Osteoblast (primary cell): ENCODE measurements at places on chromosomes 3 and 15.

- no peak for DNase-seq
These were observed 863.9 kb downstream of the EPHA3 start for GRCh38 chr3:89971329-89971728.

GRCh38 chr3:193837347-193837827, 244.4 kb downstream of the OPA1 start:
- no peak for DNase-seq

GRCh38 chr15:101549647-101550046, 60.1 kb upstream of the PCSK6 start:
- DNase-seq, result no peak

DNA sequence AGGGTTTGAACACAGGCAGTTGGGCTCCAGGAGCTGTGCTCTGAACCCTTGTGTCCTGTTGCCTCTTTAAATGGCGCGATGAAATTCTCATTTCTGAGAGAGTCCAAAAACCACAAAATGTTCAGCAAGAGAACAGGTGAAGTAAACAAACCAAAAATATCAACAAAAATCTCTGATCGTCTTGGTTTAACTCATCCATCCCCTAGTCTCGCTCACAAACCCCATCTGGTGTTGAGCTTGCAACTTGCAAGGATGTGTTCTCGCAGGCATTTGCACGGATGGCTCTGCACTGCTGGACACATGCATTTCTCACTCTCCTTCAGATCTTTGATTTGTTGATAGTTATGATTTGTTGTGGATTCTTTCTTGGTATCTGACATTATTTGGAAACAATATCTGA, 31.1 kb downstream of the FAH start:
- DNase-seq, result no peak

DNA sequence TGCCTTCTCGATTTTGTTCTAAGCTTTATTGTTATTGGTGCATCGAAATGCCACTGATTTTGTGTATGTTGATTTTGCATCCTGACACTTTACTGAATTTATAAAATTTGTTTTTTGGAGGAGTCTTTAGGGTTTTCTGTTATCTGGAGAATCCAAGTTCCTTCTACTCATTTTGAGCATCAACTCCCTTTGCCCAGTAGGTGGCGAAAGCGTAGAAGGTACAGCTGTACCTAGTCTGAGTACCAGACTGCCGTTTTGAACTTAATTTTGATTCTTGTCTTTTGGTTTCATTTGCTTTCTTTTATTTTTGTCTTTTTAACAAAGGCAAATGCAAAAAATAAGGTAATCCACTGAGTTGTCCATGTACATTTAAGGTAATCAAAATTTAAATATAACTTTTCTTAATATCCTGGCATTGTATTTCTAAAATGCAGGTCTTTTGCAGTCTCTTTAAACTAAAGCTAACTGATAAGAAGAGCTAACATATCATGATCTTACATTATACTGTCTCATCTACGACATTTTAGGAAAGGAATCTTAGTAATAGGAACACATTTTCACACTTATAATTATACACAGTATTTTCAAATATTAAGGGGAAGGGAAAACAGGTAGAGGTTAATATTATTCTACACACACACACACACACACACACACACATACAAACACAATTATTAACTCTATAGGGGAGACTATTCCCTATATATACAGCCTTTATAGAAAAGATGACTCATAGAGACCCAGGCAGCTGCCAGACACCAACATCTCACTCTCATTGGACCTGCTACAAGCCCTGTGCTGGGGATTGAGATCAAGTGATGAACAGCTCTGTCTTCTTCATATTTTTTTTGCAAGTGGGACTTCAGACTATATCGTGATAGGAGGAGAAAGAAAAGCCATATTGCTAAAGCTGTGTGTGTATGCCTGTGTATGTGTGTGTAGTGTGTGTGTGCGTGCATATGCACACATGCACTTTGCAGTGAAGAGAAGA, 71.8 kb downstream of the SYNPR start:
- DNase-seq, result peak; percentile 58

DNA sequence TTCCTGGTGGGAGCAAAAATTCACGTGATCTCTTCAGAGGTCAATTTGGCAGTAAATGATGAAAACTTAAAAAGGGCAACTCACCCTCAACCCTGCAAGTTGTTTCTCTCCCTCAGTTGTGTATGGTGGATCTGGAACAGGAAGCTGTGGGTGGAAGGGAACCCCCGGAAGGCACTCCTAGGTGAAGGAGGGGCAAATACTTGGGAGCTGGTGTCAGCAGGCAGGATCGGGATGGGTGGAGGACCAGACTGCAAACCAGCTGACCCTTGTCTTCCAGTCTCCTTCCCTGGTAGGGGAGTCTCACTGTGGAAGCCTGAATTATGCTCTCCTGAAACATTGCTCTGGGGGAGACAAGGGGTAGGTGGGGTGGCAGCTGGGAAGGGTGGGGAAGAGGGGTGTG, 33.5 kb downstream of the PRR23E start:
- DNase-seq, result no peak

GRCh38 chr3:52436500-52437149, 8.3 kb downstream of the SEMA3G start:
- DNase-seq, result peak; percentile 91

DNA sequence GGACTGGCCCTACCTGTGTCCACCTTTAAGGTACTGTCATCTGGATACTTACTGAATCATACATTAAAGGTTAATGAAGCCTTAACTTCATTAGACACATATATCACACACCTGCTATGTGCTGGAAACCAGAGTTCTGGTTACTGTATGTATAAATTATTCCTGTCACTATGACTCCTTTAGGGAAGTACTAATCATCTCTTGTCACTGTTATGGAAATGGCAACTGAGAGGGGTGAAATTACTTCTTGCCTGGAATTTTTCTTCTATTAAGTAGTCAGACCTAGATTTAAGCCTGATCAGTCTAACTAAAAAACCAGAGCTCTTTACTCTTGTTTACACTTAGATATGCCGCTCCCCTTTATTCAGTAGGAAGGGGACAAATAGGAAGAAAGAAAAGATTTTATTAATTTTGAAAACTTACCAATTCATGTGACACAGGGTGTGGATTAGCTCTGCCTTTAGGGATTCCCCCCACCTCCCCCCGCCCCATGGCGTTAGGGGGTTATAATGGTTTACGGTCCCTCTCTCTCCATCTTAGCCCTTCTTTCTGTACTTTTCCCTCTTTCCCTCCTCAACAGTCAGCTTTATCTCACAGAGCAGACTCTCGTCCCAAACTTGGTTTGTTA, 152.5 kb downstream of the KLHL25 start:
- no peak for DNase-seq

GRCh38 chr15:90617171-90617570, 87.4 kb downstream of the CRTC3 start:
- no peak for DNase-seq

DNA sequence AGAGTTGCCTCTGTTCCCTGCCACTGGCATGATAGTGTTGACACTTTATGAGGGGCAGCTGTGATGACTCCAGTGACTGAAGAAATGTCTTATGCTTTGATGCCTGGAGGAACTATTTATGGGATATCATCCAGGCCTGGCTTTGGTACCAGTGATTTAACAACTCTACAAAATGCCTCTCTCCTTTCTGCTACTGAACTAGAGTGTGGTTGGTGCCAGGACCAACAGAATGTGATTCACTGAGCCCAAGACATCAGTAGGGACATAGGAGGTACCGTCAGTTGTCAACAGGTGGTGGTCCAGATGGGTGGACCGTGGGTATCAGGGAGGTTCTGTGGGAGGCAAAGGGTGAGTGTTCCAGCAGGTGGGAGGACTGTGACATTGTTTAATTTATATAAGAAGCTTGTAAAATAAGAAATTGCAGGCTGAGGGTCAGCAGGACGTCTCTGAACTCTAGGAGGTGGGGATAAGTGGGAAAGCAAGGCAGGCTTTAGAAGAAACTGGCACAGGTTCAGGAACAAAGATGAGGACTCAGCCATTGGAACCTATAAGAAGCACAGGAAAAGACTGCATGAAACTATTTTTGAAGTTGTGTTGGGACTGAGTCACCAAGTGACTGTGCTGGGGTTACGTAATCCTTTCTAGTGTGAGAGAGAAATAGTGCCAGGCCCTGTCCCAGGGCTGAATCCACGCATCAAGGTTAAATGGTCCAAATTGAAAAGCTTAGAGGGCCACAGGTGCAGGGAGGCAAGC, 28.5 kb upstream of the SLC7A14 start:
- DNase-seq, result peak; percentile 82

- peak; percentile 43 for DNase-seq
These were observed 177.8 kb downstream of the SERPINI1 start for GRCh38 chr3:167913219-167913835.

- no peak for DNase-seq
These were observed 1045.7 kb upstream of the CFAP20DC start for GRCh38 chr3:60095516-60095915.

GRCh38 chr3:114929971-114930732, 216.9 kb downstream of the ZBTB20 start:
- DNase-seq, result peak; percentile 52

GRCh38 chr3:37171144-37171543, 3.2 kb downstream of the LRRFIP2 start:
- no peak for DNase-seq

DNA sequence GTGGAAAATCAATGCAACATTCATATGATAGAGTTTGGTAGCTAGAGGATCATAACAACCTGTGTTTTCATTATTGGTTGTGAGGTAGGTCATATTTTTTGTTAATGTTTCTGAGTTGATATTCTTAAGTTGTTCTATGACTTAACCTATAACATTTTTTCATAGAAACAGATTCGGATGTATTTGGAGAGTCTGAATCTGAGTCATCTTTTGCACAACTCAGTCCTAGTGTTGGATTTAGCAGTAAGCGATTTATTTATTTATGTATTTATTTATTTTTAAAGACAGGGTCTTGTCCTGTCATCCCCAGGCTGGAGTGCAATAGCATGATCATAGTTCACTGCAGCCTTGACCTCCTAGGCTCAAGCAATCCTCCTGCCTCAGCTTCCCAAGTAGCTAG, 292.8 kb upstream of the ZNF717 start:
- DNase-seq, result no peak

GRCh38 chr3:115616461-115616860, 6.8 kb upstream of the GAP43 start:
- DNase-seq, result no peak

GRCh38 chr3:4162096-4162495, 141.1 kb upstream of the SETMAR start:
- DNase-seq, result no peak

DNA sequence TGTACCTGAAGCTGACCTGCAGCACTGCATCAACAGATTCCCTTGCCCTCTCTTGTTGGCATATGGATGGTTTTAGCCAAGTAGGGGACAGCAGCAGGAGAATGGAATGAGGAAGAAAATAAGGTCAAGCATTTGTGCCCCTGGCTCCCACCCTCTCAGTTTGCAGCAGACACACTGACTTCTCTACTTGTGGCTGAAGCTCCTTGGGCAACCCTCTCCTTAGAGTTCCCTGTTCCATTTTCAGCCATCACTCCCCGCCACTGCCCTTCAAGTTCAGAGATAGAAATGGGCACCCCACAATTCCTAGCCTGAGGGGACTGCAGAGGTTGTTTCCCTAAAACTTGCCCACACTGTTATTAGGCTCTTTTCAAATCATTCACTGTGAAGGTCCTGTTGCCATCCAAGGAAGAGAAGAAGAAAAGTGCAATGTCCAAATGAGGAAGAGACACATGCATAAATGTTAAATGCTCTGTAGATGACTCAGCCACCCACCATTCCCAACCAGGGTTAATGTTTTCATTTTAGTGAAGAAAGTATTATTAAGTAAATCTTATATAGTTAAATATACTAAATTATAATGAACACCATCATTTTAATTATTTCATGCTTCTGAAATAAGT, 295.9 kb upstream of the UBE2E2 start:
- DNase-seq, result no peak

GRCh38 chr3:190558316-190558715, 44.4 kb downstream of the IL1RAP start:
- DNase-seq, result no peak

DNA sequence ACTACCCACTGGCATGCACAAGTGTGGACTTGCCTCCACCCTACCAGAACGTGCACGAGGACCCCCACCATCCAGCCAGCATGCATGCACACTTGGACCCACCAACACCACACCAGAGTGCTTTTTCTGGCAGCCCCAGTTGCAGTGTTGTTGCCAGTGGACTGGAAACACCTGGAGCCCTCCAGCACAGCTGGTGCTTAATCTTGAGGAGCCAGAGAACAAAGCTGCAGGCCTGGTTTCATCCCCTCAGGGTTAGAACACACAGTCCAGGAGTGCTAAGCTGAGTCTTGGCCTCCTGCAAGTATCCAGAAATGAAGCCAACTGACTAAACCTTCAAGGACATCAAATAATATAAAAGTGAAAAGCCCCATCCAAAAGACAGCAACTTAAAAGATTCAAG, 888.0 kb downstream of the NTRK3 start:
- DNase-seq, result no peak

- DNase-seq, result no peak
These were observed 130.0 kb downstream of the PLCL2 start for GRCh38 chr3:17014709-17015108.

DNA sequence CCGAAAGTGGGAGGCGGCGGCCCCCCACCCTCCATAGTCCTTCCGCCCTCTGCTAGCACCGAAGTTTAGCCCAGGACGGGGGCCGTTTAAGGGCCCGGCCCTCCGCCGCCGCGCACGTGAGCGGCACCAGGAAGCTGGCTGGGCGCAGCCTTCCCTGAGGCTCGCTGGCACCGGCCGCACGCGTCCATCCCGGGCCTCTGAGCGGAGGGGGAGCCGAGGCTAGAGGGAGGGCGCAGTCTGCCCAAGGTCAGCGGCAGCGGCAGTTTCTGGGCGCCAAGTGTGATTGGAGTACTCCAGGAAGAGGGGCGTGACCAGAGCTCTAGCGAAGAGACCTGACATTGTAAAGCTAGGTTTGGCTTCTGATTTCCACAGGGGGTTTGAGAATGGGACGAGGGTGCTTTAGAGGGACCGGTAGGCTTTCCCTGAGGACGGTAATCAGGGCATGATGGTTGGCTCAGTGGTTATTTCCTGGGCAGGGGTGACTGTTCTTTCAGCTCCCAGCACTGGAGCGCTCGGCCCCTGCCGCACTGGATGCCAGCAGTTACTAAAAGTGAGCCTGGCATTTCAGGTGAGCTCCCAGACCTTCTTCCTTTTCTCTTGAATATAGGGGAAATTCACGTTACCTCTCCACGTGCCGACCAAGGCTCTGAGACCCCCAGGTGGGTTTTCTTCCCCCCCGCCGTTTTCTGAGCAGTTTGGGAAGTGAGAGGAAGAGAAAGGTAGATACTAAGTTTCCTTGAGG, 853 bp downstream of the TEX264 start:
- peak; percentile 98 for DNase-seq

DNA sequence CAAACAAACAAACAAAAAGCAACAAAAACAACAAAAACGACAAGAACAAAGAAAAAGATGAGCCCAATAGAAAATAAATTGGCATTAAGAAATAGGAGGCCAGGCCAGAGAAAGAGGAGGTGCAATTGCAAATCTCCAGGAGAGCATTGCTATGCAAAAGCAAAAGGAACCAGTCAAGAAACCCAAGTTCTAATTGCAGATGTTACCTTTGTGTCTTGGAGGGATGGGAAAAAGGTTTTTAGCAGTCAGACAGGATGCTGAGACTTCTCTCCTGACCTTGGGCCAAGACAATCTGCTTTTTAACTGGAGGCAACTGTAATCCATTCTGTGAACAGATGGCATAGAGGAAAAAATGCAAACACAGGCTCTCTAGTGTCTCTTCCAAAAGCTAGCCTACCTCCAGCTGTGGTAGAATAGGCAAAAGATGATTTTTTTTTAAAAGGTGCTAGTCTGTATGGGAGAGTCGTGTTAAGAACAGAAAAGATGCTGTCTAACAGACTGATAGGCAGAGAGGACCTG, 56.4 kb downstream of the LSAMP start:
- no peak for DNase-seq
